Stimulated activated CD4-positive, alpha-beta T cell treated with anti-CD3 and anti-CD28 coated beads, Interleukin-1b, Interleukin-23, amount 100 ng/mL, for 4 hours (primary cell): ENCODE measurements at places on chromosomes 12 and 14.

GRCh38 chr12:46209170-46209569 lies 59.7 kb downstream of the SLC38A1 start:
- no peak for DNase-seq

DNA sequence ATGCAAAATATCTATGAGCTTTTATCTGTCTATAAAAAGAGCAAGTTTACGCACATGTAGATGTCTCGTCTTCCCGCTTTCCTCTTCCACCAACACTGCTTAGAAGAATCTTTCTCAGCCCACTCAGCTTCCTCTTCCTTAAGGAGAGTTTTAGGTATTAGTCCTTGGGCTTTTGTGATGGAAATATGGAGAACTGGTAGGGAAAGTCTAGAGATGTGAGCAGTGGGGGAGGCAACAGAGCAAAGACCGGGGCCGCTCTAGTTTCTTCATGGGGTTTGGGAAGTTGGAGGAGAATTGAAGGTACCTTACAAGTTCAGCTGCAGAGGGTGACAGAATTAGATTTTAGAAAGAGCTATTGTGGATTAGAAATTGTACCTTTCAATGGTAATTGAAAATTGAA lies 56.3 kb upstream of the CPNE8 start:
- DNase-seq = no peak

DNA sequence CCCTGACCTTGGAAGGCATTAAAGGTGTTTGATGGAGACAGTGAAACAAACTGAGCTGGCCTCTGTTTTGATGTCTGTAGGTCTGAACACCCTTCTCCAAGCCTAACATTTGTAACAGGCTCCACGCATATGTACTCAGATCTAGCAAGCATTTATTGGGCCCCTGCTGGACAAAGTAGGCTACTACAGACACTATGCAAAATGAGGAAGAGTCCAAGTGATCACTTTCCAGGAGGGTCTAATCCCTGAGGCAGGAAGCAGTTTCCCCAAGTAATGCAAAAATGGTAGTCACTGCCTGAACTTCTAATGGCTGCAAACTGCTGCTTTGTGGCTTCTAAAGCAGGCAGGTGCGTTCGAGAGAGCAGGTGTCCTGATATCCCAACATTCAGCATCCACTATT lies 405.8 kb downstream of the MED13L start:
- DNase-seq = no peak

GRCh38 chr14:104332634-104333270 lies 194.4 kb downstream of the KIF26A start:
- DNase-seq = no peak

DNA sequence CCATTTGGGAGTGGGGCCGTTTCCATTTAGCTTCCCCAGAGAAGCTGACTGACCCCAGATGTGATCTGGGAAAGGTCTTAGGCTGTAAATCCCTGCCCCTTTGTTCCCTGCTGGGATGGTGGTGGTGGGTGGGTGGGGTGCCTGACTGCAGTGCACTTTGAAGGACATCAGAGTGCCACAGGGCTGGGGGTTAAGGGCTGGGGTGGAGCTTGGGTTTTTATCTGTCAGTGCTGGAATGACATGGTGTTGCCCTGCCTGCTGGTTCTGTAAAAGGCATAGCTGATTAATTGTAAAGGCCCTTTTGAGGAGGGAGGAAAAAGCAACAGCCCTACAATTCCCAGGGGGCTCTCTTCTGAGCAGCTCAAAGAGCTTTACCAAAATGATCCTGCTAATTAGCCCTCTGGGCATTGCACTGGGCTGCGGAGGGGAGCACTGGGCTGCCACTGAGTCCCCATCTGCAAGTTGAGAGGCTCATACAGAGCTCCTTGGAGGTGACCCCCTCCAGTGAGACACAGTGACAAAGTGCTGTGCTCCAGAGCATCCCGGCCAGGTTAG lies 21.1 kb downstream of the PLEKHG3 start:
- DNase-seq = no peak
